ENCODE measurements at places on chromosomes 3 and 15.

- peak; percentile 59 for DNase-seq
Observed at GRCh38 chr15:80455668-80456442, 51.7 kb downstream of the ARNT2 start.

DNA sequence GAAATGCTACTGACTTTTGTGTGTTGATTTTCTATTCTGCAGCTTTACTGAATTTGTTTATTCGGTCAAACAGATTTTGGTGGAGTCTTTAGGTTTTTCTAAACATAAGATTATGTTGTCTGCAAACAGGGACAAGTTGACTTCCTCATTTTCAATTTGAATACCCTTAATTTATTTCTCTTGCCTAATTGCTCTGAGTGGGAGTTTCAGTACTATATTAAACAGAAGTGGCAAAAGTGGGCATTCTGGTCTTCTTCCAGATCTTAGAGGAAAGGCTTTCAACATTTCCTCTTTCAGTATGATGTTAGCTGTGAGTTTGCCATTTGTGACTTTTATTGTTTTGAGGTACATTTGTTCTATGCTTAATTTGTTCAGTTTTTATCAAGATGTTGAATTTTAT, 268.5 kb downstream of the WNT5A start:
- no peak for DNase-seq

DNA sequence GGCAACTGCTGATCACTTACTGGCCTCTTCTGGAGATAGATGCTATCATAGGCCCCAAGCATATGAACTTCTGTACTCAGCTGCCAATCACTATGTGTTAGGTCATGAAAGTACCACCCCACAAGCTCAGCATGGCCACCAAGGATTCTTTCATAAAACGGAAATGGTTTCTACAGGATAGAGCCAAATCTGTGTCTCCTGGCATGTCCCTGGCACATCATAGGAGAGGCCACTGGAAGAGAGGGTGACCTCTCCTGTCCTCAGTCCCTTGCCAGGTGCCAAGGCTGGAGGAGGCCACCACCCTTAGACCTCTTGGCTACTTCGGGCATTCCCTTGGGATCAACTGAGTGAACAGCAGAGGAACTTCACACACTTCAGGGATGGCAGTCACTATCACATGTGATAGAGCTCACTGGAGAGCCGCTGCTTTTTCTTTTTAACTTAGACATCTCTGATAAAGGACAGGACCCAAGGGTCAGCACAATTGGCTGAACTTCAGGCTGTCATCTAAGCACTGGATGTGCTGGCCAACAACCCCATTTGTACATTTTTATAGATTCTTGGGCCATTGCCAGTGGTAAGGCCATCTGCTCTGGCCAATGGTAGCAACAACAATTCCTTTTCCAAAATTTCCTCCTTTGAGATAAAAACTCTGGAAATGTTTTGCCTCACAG, 425.2 kb downstream of the SQOR start:
- no peak for DNase-seq

- no peak for DNase-seq
Observed at GRCh38 chr3:45894015-45894414, 7.7 kb downstream of the CCR9 start.

- no peak for DNase-seq
Observed at GRCh38 chr3:49867871-49868321, 1.8 kb downstream of the CAMKV start.

DNA sequence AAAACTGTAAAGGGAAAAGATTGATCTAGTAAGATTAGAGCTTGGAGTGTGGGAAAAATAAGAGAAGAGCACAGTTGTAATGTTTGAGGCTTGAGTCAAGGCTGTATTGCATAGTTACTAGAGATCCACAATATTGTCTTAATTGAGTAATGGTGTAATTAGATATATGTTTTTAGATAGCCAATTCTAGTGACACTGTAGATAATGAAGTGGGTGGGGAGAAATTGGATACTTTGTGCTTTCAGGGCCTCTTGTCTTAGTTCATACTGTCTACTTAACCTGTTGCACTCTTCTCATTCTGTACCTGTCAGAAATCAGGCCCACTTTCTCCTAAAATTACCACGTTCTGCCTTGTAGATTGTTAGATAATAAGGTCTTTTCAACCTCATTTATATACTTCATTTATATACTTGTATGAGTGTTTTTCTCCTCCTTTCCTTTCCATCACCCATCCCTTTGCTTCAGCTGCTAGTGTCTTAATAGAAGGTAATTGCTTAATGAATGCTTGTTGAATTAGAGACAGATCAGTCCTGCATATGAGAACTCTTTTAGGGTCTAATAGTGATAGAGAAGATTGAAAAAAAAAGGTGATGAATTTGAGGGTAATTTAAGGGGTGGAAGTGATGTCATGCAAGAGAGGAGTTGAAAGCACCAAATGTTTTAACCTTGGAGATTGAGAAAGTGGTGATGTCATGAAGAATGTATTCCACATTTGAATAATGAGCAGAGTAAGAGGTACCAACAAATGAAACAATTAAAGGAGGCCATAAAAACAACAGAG, 32.0 kb downstream of the PIK3CA start:
- no peak for DNase-seq

GRCh38 chr3:42830437-42831320, 21.4 kb downstream of the ACKR2 start:
- DNase-seq = peak; percentile 53

DNA sequence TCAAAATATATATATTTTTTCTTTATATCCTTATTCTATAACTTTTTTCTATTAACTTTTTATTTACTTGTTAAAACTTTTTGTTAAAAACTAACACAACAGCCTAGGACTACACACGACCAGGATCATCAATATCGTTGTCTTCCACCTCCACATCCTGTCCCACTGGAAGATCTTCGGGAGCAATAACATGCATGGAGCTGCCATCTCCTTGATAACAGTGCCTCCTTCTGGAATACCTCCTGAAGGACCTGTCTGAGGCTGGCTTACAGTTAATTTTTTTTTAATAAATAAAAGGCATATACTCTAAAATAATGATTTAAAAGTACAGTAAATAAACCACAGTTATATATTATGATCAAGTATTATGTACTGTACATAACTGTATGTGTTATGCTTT, 58.9 kb downstream of the SFMBT1 start:
- no peak for DNase-seq

GRCh38 chr15:34808016-34808415, 12.7 kb upstream of the ACTC1 start:
- no peak for DNase-seq

GRCh38 chr3:55198554-55198953, 270.7 kb upstream of the LRTM1 start:
- DNase-seq = no peak

GRCh38 chr3:54240-54639, 142.3 kb upstream of the CHL1 start:
- no peak for DNase-seq

DNA sequence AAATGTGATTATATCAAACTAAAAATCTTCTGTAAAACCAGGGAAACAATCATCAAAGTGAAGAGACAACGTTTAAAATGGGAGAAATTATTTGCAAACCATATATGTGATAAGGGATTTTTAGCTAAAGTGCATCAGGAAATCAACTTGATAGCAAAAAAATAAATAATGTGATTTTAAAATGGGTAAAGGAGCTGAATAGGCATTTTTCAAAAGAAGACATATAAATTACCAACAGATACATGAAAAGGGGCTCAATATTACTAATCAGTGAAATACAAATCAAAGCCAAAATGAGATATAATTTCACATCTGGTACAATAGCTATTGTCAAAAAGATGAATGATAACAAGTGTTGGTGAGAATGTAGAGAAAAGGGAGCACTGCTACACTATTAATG, 537.6 kb upstream of the NAALADL2 start:
- no peak for DNase-seq

DNA sequence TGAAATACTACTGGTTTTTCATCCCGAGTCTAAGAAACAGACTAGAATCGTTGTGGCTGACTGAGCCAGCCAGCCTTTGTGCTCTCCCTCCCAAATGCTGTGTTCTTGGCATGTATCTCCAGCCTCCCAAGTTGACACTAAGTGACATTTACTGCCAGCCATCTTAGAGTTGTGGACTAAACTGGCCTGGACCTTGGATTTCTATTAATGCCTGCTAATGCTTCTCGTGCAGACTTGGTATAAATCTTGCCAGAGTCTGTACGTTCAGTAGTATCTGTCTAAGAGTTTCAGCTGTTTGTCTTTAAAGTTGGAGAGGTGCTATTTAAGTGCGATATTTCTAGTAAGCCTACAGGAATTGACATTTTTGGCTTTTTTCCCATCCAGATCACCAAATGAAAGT, 166.6 kb upstream of the BHLHE40 start:
- DNase-seq = no peak

DNA sequence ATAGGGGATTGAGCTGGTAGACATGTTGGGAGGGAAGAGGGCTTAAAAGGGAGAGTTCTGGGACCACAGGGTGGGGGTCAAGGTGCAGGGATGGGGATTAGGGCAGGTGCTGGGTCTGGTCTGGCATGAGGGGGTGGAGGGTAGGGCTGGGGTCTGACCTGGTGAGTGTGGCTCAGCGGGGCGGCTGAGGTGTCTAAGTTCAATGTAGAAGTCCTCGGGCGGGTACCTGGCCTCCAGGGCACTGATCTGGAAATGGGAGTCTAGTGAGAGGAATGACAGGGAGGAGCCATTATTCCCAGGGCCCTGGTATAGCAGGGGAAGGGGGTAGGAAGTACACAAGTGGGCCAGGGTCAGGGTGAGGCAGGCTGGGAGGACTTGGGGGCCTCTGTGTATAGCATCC, 39.6 kb downstream of the RAB11A start:
- DNase-seq = no peak

- DNase-seq = no peak
Observed at GRCh38 chr3:129491794-129492193, 36.6 kb upstream of the RHO start.

- DNase-seq = peak; percentile 31
Observed at GRCh38 chr3:63864008-63864964, 619 bp downstream of the ATXN7 start.

GRCh38 chr3:40973141-40973540, 226.2 kb upstream of the CTNNB1 start:
- DNase-seq = no peak

DNA sequence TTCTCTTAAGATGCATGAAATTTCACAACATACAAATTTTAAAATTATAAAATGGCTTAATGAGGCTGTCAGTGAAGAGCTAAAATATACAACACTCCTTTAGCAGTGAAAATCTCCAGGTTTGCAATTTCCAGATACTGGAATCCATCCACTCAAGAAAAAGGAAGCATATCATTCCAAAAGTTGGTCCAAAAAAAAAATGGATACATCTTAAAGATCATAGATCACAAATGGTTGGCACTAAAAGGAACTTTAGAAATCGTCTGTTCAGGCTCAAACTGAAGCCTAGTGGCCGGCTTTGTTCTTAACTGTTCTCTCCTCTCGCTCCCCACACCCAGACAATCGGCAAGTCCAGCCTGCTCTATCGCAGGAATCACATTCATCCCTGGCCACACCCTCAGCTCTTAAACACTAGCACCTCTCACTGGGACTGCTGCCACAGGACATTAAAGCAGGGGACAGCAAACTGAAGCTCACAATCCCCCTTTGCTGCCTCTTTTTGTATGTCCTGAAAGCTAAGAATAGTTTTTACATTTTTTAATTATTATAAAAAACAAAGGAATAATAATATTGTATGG, 130.3 kb upstream of the CDIN1 start:
- DNase-seq = no peak

GRCh38 chr3:129449279-129450115, 9.5 kb downstream of the IFT122 start:
- no peak for DNase-seq

DNA sequence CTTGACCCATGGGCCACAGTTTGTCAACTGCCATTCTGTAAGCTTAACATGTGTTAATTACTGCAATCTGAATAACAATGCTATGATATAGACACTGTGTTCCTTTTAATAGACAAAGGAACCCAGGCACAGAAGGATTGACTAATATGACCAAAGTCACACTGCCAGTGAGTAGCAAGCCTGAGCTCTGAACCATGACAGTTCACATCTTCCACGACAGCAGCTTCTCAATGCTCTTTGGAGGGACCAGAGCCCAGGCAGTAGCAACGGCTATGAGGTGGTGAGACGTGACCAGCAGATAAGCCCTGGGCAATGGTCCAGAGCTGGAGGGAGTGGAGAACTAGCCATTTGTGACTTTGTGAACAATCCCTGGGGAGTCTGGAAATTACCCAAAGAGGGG, 19.4 kb downstream of the CA12 start:
- no peak for DNase-seq

- DNase-seq = no peak
Observed at GRCh38 chr3:100981164-100981911, 11.9 kb downstream of the ABI3BP start.

- no peak for DNase-seq
Observed at GRCh38 chr3:41356775-41357174, 157.5 kb downstream of the CTNNB1 start.

DNA sequence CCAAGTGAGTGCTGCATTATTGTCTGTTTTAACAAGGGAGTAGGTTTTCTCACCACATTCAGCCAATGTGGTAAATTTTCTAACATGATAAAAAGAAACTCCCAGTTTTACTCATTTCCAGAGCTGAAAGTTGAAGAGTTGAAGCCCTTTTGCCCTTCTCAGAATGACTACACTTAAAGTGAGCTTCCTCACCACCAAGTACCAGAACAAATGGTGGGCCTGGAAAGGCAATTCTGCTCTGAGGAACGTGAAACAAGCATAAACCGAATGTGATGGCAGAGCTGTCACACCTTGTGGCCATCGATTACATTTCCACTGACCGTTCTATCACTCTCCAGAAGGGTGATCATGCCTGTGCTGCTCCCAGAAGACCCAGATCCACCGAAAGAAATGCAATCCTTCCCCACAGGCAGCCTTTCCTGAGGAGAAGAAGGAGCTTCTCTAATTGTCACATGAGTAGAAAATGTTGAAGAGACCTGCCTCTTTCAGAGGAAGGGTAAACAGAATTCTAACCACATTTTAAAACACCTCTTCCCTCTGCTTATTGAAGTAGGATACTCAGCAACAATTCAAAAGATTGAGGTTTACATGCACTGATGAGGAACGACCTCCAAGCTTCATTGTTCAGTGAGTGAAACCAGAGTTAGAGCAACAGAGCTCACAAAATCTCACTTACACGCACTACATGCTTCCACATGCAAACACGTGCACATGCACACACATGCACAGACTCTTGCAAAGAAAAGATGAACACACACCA, 21.4 kb upstream of the CCR9 start:
- no peak for DNase-seq

- DNase-seq = no peak
Observed at GRCh38 chr3:30752970-30753369, 141.5 kb downstream of the GADL1 start.

Measured in NCI-H2081 (cell line).